Stimulated activated naive B cell treated with anti-CD40 and anti-IgM and Interleukin-4, amounts not matched to agents 10 μg/mL and 1 μg/mL and 100 μg/mL, for 72 hours (primary cell): ENCODE measurements at places on chromosomes 1 and 21.

- no peak for DNase-seq
These were observed 52.8 kb upstream of the TRABD2B start for GRCh38 chr1:48049823-48050535.

- DNase-seq = no peak
These were observed 89.6 kb upstream of the LPGAT1 start for GRCh38 chr1:211920141-211920572.

GRCh38 chr1:23530087-23530746 is 816 bp downstream of the E2F2 start:
- DNase-seq = no peak

DNA sequence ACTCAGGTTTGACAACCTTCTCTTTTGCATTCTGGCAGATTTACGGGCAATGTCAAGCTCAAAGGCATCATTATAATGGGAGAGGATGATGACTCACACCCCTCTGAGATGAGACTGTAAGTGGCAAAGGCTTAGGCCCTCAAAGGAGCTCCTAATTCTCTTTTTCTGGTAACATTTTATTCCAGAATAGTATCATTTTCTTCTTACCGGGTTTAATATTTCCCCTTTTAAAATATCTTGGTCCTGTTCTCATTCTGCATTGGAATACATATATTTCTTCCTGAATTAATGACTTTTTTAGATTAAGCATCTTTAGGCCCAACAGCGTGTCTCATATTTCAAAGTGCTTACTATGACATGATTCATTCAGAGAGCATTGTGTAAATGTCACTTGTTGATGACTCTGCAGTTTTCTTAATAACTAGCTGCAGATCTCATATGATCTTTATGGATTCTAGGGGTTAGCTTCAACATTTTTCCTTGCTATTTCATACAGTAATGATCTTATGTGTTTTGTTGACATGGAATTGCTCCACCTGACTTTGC is 1.7 kb downstream of the PITHD1 start:
- no peak for DNase-seq

DNA sequence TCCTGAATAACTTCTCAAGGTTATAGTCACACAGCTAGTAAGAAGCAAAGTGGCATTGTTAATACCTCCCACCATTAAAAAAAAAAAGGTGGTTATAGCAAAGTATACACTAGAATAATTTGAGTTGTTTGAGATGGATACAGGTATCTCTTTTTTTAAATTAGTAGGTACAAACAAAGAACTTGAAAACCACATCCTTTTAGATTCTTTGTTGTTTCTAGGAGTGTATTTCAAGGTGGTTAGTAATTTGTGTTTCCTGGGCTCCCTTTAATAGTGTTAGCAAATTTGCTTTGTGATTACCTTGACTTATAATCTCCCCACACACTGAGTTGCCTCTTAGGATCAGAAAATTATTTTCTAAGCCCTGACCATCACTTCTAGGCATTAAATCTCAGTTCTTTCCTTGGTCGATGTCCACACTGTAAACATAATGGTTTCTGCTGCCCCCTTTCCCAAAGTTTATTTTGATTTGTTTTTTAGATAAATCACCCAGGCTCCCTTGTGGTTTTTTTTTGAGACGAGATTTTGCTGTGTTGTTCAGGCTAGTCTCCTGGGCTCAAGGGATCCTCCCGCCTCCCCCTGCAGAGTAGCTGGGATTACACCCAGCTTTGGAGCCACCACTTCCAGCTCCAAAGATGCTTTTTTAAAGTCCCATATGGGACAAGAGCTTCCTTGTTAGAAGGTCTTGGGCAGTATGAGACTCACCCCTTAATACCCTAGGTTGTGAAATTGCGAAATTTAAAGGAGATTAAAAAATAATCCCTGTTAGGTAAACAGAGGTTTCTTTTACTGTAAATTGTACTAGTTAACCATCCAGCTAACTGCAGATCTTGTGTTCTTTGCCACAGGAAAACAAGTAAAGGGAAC is 6.2 kb downstream of the AKIRIN1 start:
- no peak for DNase-seq

GRCh38 chr1:37017720-37018119 is 16.6 kb downstream of the GRIK3 start:
- no peak for DNase-seq

- DNase-seq = no peak
These were observed 81.9 kb upstream of the C1orf174 start for GRCh38 chr1:3981746-3982505.

DNA sequence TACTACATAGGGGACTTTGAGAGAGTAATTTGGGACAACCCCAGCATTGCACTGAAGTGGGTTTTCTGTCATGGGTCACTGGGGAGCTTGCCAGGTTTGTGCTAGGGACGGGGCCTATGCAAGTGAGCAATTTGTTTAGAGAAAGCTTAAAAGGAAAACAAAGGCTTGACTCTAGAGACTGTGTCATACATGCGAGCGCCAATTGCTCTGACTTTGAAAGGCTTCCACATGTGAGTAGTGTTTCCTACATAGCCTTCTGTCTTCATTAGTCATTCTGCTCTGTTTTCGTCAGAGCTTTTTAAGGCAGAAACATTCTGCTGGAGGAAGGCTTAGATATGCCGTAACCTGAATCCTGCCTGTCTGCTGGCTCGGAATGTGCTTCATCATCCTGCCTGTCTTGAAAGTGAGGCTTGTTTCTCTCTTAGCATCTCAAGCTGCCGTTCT is 28.4 kb downstream of the TRIM45 start:
- no peak for DNase-seq

DNA sequence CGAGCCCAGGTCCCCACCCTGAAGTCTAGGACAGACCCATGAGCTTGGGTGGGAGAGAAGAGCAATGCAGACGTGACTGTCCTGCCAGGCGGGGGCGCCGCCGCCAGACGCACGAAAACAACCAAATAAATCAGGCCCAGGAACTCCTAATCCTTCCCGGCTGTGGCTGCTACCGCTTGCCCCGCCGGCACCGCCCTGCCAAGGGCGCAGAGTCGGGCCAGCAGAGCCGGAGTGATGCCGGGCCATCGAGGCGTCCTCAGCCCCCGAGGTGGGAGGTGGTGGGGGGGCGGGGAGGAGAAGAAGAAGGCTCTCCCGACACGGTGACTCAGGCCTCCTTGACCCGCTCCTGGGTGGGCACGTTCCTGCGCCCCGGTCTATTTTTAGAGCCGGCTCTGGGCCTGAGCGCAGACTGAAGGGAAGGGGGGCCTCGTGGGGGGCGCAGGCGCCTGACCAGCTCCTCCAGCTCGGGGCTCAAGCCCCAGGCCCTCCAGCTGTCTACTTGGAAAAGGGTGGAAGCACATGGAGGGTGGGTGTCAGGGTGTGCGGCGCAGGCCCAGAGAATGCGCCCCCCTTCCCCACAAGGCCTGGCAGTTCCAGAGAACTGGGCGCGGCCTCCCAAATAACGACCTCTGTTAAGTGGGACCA is 10.7 kb upstream of the COL16A1 start:
- no peak for DNase-seq

DNA sequence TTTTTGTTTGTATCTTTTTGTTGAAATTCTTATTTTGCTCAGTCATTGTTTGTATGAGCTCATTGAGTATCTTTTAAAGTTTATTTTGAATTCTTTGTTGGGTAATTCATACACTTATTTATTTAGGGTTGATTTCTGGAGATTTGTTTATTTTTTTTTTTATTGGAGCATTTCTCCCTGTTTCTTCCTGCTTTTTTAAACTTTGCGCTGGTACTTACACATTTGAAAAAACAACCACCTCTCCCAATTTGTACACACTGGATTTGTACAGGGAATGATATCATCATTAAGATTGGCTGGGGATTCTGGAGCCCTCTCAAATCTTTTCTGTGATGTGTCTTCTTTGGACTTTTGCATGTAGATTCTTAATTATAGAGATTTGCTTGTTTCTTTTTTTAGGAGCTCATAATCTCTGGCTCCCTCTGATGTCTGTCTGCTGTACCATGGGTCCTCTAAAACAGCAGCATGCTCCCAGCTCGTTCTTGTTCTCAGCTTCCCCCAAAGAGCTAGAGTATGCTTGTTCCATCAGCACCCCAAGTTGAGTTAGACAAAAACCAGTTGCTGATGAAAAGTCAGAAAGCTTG is 310.7 kb downstream of the DUSP10 start:
- no peak for DNase-seq

- DNase-seq = peak; percentile 18
These were observed 318 bp downstream of the ALDH4A1 start for GRCh38 chr1:18901952-18902522.

DNA sequence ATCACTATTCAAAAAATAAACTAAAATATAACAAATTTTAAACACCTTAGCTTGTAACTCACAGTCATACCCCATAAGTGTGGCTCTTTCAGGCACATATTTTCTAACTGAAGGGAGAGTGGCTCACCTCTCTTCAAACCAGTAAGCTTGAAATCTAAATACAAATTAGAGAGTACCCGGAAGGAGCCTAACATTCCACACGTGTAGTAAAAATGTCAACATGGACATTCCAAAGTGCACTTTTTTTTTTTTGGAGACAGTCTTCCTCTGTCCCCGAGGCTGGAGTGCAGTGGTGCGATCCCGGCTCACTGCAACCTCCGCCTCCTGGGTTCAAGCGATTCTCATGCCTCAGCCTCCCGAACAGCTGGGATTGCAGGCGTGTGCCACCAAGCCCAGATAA is 275.6 kb upstream of the ADGRL2 start:
- DNase-seq = no peak

DNA sequence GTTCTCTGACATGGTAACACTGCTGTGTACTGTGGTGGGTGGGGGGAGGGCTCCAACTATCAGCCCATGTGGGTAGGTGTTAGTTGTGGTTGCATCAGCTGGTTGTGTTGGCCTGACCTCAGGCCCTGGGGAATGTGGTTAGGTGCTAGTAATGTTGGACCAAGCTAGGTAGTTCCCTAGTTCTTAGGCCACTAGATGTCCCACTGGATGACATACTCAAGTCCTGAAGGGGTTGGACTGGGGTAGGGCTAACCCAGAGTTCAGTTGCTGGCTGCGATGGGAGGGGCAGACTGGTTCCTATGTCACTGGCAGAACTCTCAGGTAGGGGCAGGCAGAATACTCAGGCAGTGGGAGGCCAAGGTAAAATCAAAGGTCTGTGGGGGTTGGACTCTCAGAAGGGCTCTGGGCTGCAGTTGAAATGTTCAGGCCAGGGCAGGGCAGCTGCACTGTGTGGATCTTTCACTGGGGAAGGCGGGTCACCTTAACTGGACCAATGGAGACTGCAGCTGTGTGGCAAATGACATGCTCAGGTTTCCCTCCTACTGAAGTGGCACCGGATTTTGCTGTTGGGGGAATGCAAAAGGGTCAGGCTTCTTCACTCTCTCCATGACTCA is 870.7 kb downstream of the LRRIQ3 start:
- DNase-seq = no peak

GRCh38 chr21:45539046-45539795 is 3.0 kb downstream of the SLC19A1 start:
- no peak for DNase-seq

DNA sequence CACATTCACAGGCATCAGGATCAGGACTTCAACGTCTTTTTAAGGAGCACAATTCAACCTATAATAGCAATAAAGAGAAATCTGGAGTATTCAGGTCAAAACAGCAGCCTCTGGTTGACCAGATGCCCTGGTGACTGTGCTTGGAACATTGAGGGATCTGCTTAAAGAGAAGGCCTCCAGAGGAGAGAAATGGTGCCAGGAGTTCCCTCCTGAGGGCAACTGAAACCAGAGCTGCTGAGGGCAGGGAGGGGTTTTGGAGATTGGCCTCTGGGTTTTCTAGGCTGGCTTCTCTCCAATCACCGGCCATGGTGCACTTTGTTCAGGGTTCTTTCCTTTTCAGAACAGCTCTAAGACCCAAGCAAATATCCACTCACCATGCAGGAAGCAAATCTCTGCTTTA is 190.7 kb upstream of the KIAA0040 start:
- no peak for DNase-seq

GRCh38 chr1:237786066-237786719 is 104.5 kb downstream of the ZP4 start:
- DNase-seq = no peak

GRCh38 chr21:45161038-45161945 is 86.9 kb downstream of the ADARB1 start:
- DNase-seq = no peak
